NCI-H526 (cell line): ENCODE measurements at places on chromosomes 7 and 10.
A peak's percentile ranks its signal among the peaks of the same experiment; 100 is the strongest.

- no peak for DNase-seq
Observed at GRCh38 chr7:128351296-128352152, 7.8 kb upstream of the RBM28 start.

DNA sequence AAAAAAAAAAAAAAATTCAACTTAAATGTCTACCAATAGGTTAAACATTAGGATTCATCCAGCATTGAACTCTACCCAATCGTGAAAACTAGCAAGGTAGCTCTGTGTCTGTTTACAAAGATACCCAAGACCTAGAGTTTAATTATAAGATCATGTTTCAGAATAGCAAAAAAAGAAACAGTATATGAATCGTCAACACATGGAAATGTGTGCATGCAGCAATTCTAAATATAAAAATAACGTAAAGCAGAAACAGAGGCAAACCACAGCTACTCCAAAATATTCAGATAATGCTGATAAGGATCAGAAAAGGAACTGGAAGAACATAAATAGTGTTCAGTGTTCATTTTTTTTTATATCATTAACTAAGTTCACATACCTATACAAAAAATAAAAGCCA is 68.7 kb downstream of the AFAP1L2 start:
- no peak for DNase-seq

- DNase-seq = no peak
Observed at GRCh38 chr7:128011131-128011661, 20.0 kb downstream of the LRRC4 start.

DNA sequence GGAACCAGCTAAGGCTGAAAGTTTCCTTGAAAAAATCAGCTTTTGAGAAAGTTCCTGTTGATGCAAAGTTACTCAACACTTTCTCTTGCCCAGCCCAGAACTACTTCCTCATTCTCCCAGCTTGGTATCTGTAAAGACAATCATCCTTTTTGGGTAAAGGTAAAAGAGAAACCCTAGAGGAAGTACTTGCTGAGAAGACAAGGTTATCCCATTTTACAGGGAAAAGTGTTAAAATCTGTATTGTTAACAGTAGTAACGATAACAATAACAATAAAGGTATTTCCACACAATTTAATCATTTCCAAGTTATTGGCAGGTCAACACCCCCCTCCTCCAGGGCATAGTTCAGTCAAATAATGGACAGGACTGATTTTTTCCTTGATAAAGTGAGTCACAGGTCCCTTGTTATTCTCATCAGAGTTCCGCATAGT is 2.4 kb downstream of the ALOX5 start:
- peak; percentile 10 for DNase-seq

- DNase-seq = no peak
Observed at GRCh38 chr10:124957404-124957947, 15.6 kb downstream of the ZRANB1 start.

DNA sequence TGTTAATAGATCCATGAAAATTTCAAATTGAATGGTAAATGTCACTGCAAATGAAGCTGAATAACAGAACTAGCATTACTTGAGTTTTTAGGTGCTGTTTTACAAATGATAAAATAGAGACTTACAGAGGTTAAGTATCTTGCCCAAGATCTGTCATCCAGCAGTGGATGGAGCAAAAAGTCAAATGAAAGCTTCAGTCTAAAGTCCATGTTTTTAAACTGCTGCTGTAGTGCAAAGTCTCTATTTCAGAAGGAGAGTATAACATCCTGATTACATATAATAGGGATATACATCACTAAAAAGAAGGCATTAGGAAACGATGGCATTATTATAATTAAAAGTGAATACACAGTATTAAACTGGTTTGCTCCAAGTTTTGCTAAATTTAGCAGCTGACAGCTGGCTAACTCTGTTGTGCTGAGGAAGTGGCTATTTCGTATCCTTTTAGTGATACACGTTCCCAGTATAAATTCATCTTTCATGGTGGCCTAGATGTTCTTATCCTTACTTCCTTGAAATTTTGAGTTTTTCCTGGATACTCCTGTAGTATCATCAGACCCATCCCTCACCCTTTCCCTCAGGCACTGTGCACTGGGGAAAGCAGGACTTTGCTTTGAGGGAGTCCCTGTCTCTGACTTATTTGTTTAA is 603.2 kb downstream of the MAGI2 start:
- no peak for DNase-seq

DNA sequence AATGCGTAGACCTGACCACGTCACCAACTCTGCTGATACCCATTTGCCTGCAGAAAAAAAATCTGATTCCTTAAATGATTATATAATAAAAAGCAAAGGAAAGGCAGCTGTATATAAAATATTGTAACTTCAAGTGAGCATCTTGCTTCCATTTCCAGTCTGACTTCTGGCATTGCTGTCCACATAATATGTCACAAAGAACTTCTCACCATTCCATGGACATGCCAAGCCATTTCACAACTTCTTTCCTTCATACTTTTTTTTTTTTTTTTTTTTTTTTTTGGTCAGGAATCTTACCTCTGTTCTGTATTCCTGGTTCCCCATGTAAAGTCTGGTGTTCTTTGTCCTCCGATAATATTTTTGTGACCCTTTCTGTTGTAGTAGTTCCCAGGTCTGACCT is 165.5 kb downstream of the SND1 start:
- no peak for DNase-seq

GRCh38 chr10:101934686-101935305 is 91.2 kb upstream of the KCNIP2 start:
- DNase-seq = no peak

DNA sequence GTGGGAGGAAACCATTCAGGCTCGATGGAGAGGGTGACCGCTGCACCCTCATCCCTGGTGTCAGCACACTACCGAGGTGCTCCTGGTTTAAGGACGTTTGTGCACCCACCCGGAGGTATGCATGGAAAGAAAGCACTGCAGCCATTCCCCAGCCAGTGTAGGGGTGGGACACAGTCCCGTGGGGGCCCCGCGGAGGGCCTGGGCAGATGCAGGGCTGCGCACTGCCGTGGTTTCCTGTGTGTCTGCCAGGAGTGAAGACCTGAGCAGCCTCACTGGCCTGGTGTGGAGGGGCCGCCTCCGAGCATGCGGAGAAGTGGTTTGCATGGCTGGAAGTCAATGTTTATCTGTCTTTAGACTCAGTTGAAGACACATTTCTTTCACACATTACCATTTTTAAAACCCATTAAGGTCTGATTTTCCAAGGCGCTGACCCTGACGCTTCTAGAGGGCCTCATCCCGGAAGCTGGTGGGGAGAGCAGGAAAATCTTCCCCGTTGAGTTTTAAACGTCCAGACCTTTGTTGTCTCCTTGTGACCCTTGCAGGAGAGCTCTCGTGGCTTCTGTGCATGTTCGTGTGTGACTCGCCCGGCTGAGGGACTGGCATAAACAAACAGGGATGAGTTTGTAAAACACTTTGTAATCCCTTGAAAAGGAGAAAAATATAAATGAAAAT is 188.1 kb downstream of the MGMT start:
- DNase-seq = no peak

- DNase-seq = no peak
Observed at GRCh38 chr10:113506476-113506875, 46.4 kb upstream of the HABP2 start.

GRCh38 chr10:110971638-110972037 is 52.2 kb downstream of the SHOC2 start:
- no peak for DNase-seq

DNA sequence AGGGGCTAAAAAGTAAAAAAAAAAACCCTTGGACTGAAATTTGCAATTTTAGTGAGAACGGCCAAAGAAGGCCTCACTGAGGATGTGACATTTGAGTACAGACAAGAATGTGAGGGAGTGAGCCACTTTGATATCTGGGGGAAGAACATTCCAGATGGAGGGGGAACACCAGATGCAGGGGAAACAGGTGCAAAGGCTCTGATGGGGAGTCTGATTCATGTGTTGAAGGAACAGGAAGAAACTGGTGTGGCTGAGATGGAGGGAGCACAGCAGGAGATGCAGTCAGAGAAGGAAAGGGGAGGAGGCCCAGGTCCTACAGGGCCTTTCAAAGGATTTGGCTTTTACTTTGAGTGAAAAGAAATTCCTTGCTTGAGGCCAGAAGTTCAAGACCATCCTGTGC is 615.7 kb upstream of the NRP1 start:
- DNase-seq = no peak

DNA sequence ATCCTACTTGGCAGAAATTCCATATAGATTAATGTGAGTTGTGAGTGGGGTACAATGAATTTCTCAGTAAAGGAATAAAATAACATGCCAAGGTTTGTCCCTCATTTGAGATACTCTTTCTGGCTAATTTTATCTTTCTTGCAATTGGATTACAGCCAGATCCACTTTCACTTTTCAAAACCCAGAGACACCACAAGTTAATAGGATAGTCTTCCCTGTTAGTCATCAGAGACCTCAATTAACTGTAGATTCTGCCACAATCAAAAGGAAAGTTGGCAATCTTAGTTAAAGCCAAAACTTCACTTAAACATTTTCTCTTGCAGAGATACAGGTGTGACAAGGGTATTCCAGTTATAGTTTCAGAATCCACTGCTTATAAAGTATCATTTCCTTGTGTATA is 91.4 kb upstream of the PHYHIPL start:
- DNase-seq = no peak

- DNase-seq = peak; percentile 55
Observed at GRCh38 chr7:123624527-123625183, 23.0 kb downstream of the ASB15 start.

DNA sequence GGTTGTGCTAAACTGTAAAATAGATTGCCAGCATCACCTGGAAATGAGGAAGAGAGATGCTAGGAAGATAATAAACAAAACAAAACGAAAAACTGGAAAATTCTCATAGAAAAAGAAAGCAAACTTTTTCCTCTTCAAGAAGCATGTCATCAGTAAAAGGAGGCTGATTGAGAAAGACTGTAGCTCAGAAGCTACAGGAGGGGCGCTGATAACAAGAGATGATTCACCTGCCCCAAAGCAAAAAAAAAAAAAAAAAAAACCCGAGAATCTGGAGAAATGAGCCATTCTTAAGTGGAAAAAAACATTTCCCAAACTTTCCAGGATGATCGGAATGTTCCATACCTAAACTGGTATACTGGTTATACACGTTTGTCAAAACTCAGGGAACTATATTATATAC is 130.5 kb upstream of the C1QL3 start:
- DNase-seq = no peak
